ENCODE measurements at places on chromosomes 4 and X.
A peak's percentile ranks its signal among the peaks of the same experiment; 100 is the strongest.

- no peak for DNase-seq
These were observed 66.8 kb upstream of the SMAD1 start for GRCh38 chr4:145414841-145415240.

DNA sequence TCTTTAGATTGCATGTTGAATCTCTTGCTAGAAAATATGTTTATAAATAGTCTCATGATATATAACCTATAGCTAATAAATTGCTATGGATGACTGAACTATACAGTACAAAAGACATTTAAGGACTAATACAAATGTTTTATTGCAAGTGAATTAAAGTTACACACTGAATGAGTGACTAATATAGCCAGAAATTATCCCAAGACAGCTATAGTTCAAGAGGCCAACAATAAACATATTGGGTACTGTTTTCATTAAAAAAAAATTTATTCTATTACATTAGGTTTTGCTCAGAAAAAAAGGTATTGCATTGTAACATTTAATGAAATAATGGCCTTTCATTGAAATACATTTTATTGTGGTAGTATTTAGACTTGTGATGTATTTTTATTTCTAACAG is 819.1 kb downstream of the TRIML1 start:
- no peak for DNase-seq

DNA sequence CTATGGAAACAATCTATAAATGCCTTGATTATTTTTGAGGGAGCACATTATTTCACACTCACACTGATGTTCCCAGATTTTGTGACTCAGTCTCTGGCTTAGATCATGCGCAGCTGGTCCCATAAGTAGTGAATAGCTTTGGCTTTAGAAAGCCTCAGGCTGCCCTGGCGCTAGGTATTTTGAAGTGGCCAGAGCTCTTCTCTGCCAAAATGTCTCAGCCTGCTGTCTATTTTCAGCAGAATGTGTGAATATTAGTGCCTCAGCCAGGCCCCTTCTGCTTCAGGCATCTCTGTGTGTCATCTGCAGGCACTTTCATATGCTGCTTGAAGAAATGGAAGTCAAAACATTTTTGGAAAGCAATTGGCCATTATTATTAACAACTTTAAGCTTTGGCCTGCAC is 931.0 kb upstream of the INTU start:
- no peak for DNase-seq

GRCh38 chr4:55074386-55074785 is 51.0 kb downstream of the KDR start:
- no peak for DNase-seq

DNA sequence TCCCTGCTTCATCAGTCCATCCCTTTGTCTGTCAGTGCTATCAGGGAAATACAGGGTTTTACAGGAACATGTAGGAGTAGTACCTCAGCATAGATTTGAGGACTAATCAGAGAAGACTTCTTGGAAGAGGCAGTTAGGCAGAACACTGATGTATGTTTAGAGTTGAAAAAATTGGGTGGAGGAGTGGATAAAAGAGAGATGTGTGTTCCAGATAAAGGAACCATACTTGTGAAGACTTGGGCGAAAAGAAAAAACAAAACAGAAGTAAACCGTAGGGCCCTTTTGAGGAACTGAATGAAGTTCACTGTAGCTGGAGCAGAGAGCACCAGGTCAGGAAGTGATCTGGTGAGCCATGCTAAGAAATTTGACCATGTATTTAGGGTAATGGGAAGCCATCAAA is 32.3 kb downstream of the AFF1 start:
- DNase-seq: no peak

DNA sequence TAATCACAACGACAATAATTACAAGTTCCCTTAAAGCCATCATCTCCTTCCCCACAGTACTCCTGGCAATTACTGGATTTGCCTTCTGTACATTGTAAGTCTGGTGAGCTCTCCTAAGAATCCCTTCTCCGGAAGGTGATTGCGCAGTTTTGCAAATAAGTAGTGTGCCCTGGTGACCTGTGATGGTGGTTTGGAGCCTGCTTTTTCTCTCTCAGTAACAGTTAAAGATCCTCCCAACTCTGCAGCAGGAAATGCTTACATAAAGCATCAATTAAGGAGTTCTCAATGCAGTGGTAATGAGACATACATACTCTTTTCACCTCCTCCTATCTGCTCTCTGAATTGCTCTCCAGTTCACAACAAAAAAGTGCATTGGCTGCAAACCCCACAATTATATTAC is 159.7 kb downstream of the SH2D1A start:
- DNase-seq: no peak

- DNase-seq: no peak
These were observed 92.5 kb downstream of the FNIP2 start for GRCh38 chr4:158861281-158861680.

DNA sequence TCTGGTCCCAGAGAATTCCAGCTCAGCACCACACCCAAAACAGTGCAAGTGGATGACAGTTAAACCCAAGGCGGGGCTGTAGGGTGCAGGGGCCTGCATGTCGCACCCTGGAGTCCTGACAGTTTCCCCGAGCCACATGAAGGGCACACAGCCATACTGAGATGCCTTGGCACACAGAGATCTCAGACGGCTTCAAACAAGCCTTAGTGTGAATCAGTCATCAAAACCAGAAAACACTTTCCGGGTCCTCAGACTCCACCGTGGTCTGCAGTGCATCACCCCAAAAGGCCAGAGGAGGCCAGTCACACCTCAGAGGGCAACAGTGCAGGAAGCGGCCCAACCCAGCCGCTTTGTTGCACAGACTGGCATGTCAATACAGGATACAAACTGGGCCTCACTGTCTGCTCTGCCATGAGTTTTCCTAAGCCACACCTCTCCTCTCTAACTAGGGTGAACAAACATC is 64.6 kb upstream of the ENPP6 start:
- DNase-seq: no peak

GRCh38 chr4:189787216-189788031 is 153.2 kb upstream of the FRG1 start:
- DNase-seq: no peak

DNA sequence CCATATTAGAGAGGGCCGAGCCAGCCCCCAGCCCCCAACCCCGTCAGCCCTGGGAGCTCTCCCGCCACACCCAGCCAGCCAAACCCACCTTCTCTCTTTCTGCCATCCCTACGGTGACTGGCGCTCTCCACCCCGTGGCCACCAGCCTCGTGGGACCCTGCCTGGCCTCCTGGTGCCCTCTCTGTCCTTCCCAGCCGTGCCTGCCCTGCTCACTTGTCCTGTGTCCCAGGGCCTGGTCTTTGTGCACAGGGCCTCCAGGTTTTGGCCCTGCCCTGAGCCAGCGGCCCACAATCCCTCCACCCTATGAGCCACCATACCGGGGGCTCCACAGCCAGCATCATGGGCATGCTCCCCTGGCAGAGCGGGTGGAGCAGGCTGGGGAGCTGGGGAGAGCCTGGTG is 77.4 kb downstream of the ABLIM2 start:
- no peak for DNase-seq

DNA sequence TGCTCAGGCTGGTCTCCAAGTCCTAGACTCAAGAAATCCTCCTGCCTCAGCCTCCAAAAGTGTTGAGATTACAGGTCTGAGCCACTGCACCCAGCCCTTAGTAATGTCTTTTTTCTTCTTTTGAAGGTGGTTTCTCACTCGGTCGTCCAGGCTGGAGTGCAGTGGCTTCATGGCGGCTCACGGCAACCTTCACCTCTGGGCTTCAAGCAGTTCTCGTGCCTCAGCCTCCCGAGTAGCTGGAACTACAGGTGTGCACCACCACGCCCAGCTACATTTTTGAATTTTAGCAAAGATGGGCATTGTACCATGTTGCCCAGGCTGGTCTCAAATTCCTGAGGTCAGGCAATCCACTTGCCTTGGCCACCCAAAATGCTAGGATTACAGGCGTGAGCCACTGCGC is 32.3 kb upstream of the ASMTL start:
- DNase-seq: no peak

DNA sequence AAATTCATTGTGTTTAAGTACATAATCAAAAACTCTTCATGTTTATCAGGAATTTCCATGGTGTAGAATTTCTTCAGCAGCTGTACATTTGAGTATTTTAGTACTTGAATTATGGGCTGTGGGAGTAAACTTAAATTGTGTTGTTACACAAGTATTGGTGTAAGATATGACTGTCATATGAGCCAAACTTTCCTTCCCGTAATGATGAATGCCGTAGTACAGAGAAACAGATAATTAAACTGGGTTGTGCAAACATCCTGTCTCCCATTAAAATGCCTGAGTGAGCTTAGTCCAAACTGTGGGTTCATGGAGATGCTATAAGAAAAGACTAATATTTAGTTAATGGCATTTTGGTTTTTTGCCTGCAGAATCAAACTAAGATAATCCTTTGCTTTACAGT is 159.2 kb downstream of the SLC4A4 start:
- no peak for DNase-seq

GRCh38 chr4:69813628-69814027 is 46.3 kb downstream of the SULT1E1 start:
- DNase-seq: no peak

- DNase-seq: no peak
These were observed at the start of gene TMPRSS11E for GRCh38 chr4:68447201-68447600. TMPRSS11E (plus strand) TSS chr4:68447463; CDS start chr4:68447513, 50 bp downstream.

DNA sequence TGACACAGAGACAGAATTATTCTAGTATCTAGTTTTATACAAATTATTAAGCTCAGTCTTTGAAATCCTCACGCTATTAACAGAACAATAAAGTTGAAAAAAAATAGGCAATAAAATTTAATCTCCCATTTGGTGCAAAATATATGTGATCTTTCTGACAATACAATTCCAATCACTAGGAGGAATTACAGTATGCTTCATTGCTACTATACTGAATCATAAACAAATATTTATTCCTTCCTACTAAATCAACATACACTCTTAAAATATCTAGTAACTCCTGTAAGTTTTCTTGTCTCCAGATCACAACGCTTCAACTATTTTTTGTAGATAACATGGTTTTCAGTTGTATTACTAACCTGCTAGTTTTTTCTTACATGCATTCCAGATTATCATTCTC is 45.7 kb downstream of the KLHL8 start:
- DNase-seq: no peak

GRCh38 chr4:19123681-19124080 is 1102.1 kb upstream of the LCORL start:
- DNase-seq: no peak

GRCh38 chrX:39508300-39508692 is 589.5 kb downstream of the BCOR start:
- no peak for DNase-seq

- peak; percentile 1 for DNase-seq
These were observed 28.8 kb upstream of the CFAP47 start for GRCh38 chrX:35890699-35891098.

- DNase-seq: no peak
These were observed 65.6 kb downstream of the SPINK2 start for GRCh38 chr4:56755901-56756300.

DNA sequence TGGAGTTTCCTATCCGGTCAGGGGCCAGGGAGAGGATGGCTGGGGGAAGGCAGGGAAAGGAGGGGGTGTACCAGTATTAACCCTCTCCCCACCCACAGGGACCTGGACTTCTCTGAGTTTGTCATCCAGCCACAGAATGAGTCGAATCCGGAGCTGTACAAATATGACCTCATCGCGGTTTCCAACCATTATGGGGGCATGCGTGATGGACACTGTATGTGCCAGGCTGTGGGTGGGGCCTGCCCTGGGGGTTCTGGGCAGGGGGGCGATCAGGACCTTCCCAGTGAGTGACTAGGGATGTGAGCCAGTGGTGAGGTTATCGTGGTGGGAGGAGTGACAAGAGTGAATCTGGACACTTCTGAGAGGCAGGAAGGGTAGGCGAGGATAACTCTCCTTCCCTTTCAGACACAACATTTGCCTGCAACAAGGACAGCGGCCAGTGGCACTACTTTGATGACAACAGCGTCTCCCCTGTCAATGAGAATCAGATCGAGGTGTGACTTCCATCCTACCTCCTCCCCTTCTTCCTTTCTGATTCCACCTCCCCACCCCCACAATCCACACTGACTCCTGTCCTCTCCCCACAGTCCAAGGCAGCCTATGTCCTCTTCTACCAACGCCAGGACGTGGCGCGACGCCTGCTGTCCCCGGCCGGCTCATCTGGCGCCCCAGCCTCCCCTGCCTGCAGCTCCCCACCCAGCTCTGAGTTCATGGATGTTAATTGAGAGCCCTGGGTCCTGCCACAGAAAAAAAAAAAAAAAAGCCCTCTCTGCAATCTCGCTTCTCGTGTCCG is 14.6 kb downstream of the USP11 start:
- no peak for DNase-seq

- DNase-seq: no peak
These were observed 2.0 kb upstream of the SH3BP2 start for GRCh38 chr4:2790583-2791517.

- DNase-seq: peak; percentile 58
These were observed 18.4 kb downstream of the MAML3 start for GRCh38 chr4:140135529-140136088.

DNA sequence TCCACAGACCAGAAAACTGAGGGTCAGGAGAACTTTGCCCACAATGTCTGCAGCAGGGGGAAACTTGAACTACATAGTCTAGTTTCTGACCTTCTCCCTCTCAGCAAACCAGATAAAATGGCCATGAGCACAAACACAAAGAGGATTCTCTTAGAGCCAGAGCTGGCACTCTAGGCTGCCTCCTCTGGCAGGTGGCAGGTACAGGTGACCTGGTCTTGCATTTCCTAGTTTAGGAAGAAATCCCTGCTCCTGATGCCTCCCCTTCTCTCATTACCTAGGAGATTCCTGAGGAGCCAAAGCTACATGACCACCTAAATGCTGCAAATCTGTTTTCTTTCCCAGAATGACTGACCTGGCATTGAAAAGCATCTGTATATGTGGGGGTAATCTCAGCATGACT is 45.1 kb downstream of the ARHGEF9 start:
- DNase-seq: no peak

- no peak for DNase-seq
These were observed 83.2 kb downstream of the GALNTL6 start for GRCh38 chr4:171896426-171896825.

GRCh38 chrX:111352424-111352823 is 59.6 kb downstream of the DCX start:
- peak; percentile 43 for DNase-seq

DNA sequence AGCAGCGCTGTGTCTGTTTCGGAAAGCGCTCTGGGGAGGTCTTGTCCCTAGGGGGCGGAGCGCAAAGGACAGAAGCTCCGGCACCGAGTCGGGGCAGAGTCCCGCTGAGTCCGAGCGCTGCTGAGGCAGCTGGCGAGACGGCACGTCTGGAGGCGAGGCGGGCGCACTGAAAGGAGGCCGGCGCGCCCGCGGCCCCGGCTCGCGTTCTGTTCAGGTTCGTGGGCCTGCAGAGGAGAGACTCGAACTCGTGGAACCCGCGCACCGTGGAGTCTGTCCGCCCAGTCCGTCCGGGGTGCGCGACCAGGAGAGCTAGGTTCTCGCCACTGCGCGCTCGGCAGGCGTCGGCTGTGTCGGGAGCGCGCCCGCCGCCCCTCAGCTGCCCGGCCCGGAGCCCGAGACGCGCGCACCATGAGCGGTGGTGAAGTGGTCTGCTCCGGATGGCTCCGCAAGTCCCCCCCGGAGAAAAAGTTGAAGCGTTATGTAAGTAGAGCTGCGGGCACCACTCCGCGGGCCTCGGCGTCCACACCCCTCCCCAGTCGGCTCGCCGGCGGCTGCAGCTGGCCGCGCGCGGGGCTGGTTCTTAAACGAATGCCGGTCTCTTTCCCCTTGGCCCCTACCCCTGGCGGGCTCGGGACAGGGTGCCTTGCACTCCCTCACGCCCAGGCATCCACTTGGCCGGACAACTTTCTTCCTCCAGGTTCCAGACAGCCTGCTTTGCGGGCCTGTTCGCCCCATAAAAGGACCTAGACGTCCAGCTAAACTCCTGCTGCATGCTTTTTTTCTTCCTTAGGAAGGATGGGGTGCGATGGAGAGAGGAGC is at the start of gene GAB1:
GAB1 (plus strand) TSS at position 96 of the 819 bp plus-strand sequence; CDS start at position 409, 313 bp downstream.
- peak; percentile 4 for DNase-seq
